ENCODE measurements at places on chromosomes 5 and 9. TPM values are rescaled to one million over a fixed set of nuclear protein-coding genes. Genes with fewer than 3 reads are reported as not detected.
A peak's percentile ranks its signal among the peaks of the same experiment; 100 is the strongest.

- no peak overlapping the region for H3K4me3 ChIP-seq
- no peak overlapping the region for H3K27ac ChIP-seq
- H3K27me3 ChIP-seq: no peaks in the 10 kb centered on the region
- DNase-seq: no peak
Observed at GRCh38 chr5:14038341-14038959, 94.0 kb upstream of the DNAH5 start.

- no peaks in the 10 kb centered on the region for H3K27me3 ChIP-seq
- peak overlapping the region; percentile 80 for H3K4me3 ChIP-seq
- H3K36me3 ChIP-seq: no peaks in the 10 kb centered on the region
Observed at GRCh38 chr9:96021551-96022444, 146.3 kb downstream of the ERCC6L2 start.

DNA sequence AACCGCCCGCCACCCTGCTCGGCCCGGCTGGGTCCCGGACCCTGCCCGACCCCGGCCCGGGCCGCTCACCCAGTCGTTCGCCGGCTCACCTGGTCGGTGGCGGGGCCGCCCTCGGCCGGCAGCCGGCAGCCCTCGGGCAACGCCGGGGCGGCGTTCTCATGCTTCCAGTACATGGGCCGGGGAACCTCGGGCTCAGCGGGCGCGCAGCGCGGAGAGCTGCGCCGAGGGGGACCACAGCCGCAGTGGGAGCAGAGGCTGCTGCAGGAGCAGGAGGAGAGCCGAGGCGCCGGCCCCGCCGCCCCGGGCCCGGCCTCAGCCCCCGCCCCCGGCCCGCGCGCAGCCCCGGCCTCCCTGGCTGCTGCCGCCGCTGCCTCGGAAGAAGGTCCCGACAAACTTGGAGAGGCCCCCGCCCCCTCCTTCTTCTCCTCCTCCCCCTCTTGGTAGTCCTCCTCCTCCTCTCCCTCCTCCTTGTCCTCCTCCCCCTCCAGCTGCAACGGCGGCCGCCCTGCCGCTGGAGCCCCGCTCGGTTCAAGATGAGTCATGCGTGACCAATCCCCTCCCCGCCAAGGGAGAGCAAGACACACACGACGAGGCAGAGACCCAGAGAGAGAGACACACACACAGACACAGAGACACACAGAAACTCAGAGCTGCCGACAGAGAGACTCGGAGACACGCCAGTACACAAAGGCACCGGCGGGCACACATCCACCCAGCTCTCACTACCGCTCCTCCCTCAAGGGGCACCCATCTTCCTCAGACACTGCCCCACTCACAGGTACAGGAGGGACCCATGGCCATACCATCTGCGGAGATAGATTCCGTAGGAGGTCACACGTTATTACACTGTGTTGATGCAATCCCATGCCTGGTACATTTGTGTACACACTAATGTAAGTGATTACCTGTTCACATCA, at the start of gene LHX6:
LHX6 (minus strand) TSS at position 390 of the 917 bp plus-strand sequence; CDS start at position 173, 217 bp downstream.
- H3K27me3 ChIP-seq: peaks cover 32% of the 10 kb centered on the region
- DNase-seq: no peak
- no peaks in the 10 kb centered on the region for H3K36me3 ChIP-seq

Gene TIGD6
- total RNA-seq: 4.7 TPM

Gene SMC2
- total RNA-seq: 5.2 TPM

Gene CDH9
- not detected for total RNA-seq

Gene NTNG2
- total RNA-seq: 0.98 TPM
